ENCODE measurements at places on chromosomes 7 and 10. TPM values are rescaled to one million over a fixed set of nuclear protein-coding genes. Genes with fewer than 3 reads are reported as not detected.

DNA sequence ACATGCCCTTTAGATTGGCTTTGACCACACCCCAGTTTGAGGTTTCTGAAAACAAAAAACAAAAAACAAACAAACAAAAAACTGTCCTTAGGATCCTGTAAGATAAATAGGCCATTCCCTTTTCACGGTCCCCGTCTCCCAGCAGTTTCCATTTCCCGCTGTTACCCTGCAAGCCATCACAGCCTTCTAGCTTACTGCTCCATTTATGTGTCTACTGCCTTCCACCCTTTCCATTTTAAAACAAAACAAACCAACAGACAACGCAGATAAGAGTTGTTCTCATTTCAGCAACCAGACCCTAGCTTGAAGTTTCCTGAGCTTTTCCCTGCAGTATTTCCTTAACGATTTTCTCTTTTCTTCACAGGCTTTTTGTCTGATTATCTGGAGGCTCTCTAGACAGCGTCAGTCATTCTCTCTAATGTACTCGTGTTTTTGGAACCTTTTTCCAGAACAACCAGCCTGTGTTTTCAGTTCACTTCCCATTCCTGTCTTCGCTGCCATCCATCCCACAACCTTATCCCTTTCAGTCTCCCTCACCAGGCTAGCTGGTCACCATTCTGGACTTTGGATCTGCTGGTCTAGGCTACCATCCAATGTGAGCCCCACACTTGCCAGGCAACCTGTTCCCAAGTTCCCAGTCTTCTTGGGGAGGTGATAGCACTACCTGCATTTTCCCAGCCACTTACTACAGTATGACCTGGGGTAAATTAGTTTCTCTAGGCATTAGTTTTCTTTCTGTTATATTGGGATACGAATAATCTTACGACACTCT, 317.3 kb upstream of the FZD1 start:
- DNase-seq: no peak

GRCh38 chr7:7435978-7436377, 99.7 kb downstream of the COL28A1 start:
- no peak for DNase-seq

- peak; percentile 55 for DNase-seq
Observed at GRCh38 chr7:2008936-2009540, 223.7 kb downstream of the MAD1L1 start.

GRCh38 chr7:102047-102711, 90.2 kb upstream of the FAM20C start:
- no peak for DNase-seq

GRCh38 chr7:133587903-133588302, 335.0 kb downstream of the EXOC4 start:
- DNase-seq: no peak

GRCh38 chr7:134454277-134454676, 4.6 kb downstream of the AKR1B1 start:
- no peak for DNase-seq

DNA sequence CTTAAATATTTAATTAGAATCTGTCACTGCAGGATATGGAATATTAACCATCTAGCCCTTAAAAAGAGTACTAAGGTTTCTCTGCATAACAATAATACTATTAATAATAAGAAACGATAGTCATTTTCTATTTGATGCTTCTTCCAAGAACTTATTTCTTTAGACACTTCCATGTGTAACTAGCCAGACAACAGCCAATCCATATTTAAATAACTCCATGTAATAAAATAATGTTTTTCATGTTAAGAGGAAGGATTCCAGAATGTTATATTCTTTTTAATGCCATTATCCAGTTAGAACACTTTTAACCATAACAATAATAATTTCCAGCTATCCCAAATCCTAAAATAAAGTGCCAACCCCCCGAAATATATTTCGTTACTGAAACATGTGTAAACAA, 170.1 kb upstream of the WNT16 start:
- DNase-seq: no peak

- no peak for DNase-seq
Observed at GRCh38 chr7:85950871-85951270, 692.8 kb upstream of the GRM3 start.

DNA sequence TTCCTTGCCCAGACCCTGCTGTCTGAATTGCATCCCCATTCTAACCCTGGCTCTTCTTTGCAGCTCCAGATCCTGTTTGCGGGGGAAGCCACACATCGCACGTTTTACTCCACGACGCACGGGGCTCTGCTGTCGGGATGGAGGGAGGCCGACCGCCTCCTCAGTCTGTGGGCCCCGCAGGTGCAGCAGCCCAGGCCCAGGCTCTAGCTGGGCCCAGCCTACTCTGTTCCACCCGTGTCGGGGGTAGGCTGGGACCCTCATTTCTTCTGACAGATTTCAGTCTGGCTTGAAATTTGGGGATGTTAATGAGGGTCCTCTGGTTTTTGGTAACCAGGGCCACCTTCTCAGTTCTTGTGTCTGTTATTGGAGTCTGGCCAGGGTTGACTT, 2.7 kb upstream of the MTG1 start:
- no peak for DNase-seq

- no peak for DNase-seq
Observed at GRCh38 chr7:146503844-146504243, 387.2 kb downstream of the CNTNAP2 start.

DNA sequence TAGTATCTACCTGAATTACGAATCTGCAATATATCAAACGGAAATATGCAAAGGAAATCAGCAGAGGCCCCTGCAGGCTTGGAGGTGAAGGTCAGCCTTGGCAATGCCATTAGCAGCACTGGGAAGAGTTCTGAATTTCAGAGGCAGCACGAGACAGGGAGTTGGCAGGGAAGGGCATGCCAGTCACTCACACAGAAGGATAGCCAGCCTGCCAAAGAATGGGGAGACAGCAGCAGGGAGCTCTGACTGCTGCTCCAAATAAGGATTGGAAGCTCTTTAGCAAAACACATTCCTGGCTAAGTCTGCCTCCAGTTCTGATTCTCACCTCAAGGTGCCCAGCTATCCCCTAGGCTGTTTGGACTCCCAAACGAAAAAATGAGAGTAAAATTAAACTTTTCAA, 188.0 kb downstream of the PDE1C start:
- DNase-seq: no peak

- DNase-seq: no peak
Observed at GRCh38 chr10:48804740-48805182, 120.1 kb downstream of the WDFY4 start.

Gene ELFN1
- 12.7 TPM for total RNA-seq

Gene C10orf53
- not detected for total RNA-seq

Gene FAM25A
- total RNA-seq: not detected

Gene C10orf105
- not detected for total RNA-seq

Gene XPNPEP1
- total RNA-seq: 140 TPM

Gene ITIH5
- total RNA-seq: 2.2 TPM
